Effector memory CD8-positive, alpha-beta T cell (primary cell): ENCODE measurements at places on chromosomes 6 and 20.

DNA sequence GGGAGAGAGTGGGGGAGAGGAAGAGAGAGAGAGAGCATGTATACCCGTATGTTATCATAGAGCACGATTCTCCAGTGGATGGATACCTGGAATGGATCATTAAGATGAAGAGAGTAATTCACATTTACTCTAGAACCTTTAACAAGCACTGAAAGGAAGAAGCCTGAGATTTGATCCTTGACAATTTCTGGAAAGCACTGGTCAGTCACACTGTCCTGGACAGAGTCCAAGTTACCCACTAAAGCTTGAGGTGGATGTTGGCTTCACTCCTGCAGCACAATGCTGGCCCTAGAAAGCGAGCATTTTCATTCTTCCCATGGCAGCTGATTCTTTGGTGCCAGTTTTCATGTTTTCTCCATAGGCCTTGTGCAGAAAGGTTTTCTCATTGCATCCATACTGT lies 25.6 kb downstream of the NFYA start:
- H3K27me3 ChIP-seq = no peaks in the 10 kb centered on the region
- H3K27ac ChIP-seq = no peak overlapping the region
- no peak for DNase-seq
- H3K36me3 ChIP-seq = peaks cover 55% of the 10 kb centered on the region

DNA sequence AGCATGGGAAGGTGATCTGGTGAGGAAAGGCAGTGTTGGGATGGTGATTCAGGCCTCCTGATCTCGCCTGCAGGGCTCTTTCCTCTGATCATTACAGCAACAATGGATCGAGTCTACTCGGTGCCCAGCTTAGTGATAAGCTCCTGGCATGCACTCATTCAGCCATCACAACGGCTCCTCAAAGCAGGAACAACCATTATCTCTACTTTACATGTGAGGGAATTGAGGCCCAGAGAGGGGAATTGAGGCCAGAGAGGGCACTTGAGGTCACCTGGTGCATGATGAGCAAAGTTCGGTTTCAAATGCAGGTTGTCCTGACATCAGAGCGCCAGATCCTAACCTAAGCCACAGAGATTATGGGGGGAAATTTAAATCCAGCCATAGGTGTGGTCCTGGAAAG lies 42.0 kb upstream of the BPIFA2 start:
- H3K36me3 ChIP-seq = no peaks in the 10 kb centered on the region
- H3K4me1 ChIP-seq = no peaks in the 10 kb centered on the region
- H3K4me3 ChIP-seq = no peak overlapping the region
- no peak overlapping the region for H3K27ac ChIP-seq

DNA sequence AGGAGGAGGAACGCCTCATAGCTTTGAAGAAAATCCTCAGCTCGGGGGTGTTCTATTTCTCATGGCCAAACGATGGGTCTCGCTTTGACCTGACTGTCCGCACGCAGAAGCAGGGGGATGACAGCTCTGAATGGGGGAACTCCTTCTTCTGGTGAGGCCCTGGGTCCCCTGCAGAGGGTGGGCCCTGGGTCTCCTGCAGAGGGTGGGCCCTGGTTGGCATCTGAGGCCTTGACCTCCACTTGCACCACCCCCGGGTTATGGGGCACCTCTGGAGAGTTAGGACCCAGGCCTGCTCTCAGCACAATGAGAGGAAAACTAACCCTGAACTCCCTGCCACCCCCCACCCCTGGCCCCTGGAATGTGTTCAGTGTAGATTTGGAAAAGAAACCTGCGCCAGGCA lies 47.2 kb downstream of the SYNJ2 start:
- H3K27me3 ChIP-seq = no peaks in the 10 kb centered on the region
- no peak overlapping the region for H3K4me3 ChIP-seq
- H3K4me1 ChIP-seq = peaks cover 35% of the 10 kb centered on the region
- H3K27ac ChIP-seq = no peak overlapping the region
- H3K36me3 ChIP-seq = peaks cover 25% of the 10 kb centered on the region
- DNase-seq = no peak

GRCh38 chr20:3798373-3798768 lies 2.3 kb downstream of the CDC25B start:
- peaks cover 56% of the 10 kb centered on the region for H3K4me1 ChIP-seq
- peak overlapping the region; percentile 96 for H3K27ac ChIP-seq
- peak overlapping the region; percentile 99 for H3K4me3 ChIP-seq
- DNase-seq = no peak
- H3K27me3 ChIP-seq = no peaks in the 10 kb centered on the region

DNA sequence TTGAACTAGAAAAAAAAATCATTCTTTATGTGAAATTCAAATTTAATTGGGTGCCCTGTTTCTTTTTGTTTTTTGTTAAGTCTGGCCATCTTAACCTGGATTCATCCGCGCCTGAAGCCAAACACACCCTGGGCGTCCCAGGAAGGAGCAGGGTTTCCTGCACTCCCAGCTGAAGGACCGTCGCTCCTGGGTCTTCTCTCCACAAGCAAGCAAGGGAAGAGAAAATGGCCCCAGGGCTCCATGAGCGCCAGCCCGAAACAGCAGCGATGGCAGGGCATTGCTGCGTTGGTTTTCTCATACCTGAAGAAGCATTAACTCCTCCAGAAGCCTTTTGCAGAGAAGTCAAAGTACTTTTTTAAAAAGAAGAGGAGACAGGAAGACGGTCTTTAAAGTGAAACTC lies 105.4 kb upstream of the AFDN start:
- DNase-seq = no peak
- peaks cover 21% of the 10 kb centered on the region for H3K27me3 ChIP-seq
- no peaks in the 10 kb centered on the region for H3K4me1 ChIP-seq
- no peak overlapping the region for H3K4me3 ChIP-seq
- no peaks in the 10 kb centered on the region for H3K36me3 ChIP-seq

DNA sequence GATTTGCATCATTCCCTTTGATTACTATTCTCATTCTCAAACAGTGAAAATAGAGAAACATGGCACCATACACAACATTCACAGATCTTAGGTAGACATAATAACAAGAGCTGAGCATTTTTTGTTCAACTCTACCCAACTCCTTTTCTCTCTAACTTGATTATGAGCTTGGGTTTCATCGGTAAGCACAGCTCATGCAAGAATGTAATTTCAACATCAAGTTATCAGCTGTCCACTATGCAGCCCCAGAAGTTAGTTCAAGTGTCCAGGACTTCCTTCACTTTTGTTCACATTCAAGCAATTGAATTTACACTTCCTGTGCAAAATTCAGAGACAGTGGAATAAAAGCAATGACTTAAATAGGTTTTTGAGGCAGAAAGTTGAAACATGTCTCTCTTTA lies 297.7 kb upstream of the SASH1 start:
- H3K27ac ChIP-seq = no peak overlapping the region
- H3K4me3 ChIP-seq = no peak overlapping the region
- no peaks in the 10 kb centered on the region for H3K27me3 ChIP-seq
- no peaks in the 10 kb centered on the region for H3K36me3 ChIP-seq

- no peak overlapping the region for H3K27ac ChIP-seq
- no peaks in the 10 kb centered on the region for H3K36me3 ChIP-seq
- peaks cover 30% of the 10 kb centered on the region for H3K27me3 ChIP-seq
- no peak for DNase-seq
- H3K4me1 ChIP-seq = no peaks in the 10 kb centered on the region
Measured at GRCh38 chr6:151154418-151154817, 85.3 kb upstream of the AKAP12 start.

GRCh38 chr20:62949153-62949821 lies 3.2 kb upstream of the SLC17A9 start:
- H3K4me1 ChIP-seq = peaks cover 19% of the 10 kb centered on the region
- H3K27me3 ChIP-seq = no peaks in the 10 kb centered on the region
- H3K36me3 ChIP-seq = peaks cover 35% of the 10 kb centered on the region
- DNase-seq = no peak
- H3K27ac ChIP-seq = peak overlapping the region; percentile 26
- H3K4me3 ChIP-seq = no peak overlapping the region

DNA sequence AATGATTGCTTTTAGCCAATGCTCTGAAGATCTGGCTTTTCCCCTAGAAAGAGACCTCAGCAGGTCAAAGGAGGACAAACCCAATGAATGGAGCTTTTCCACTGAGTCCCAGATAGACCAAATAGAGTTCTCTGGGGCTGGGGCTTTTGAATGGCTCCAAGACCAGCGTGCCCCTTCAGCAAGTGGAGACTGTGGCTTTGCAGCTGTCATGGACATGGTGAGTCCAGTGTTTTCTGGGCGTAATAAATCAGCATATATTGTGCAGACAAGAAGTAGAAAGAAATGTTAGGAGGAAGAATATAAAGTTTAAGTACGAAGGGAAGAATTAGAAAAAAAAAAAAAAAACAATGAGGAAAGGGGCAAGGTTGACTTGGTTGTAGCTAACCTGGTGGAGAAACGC lies 28.1 kb downstream of the ULBP1 start:
- H3K36me3 ChIP-seq = peaks cover 6% of the 10 kb centered on the region
- H3K27ac ChIP-seq = no peak overlapping the region
- H3K27me3 ChIP-seq = peaks cover 97% of the 10 kb centered on the region
- DNase-seq = no peak

GRCh38 chr20:63696306-63696627 lies 185 bp upstream of the TNFRSF6B start:
- no peak for DNase-seq
- no peak overlapping the region for H3K27ac ChIP-seq
- H3K4me1 ChIP-seq = peaks cover 8% of the 10 kb centered on the region
- H3K27me3 ChIP-seq = no peaks in the 10 kb centered on the region
- peaks cover 42% of the 10 kb centered on the region for H3K36me3 ChIP-seq
- H3K4me3 ChIP-seq = peak overlapping the region; percentile 43

GRCh38 chr6:148426317-148426977 lies 83.8 kb downstream of the SASH1 start:
- no peaks in the 10 kb centered on the region for H3K27me3 ChIP-seq
- H3K4me3 ChIP-seq = no peak overlapping the region
- no peaks in the 10 kb centered on the region for H3K36me3 ChIP-seq

DNA sequence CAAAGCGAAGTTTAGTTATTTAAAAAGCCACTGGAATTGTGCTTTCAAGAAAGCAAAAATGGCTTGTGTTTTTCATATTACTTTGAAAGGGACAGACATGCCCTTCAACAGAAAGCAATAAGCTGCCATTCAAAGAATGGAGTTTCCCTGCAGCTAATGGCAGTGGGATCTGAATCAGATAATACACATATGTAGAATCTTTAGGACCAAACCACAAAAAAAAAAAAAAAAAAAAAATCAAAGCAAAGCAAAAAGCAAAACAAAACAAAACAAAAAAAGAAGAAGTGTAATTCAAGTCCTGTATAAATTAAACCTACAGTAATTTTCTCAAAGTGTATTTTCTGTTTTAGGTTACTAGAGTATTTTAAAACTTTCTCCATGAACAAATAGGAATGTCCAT lies 63.6 kb upstream of the ZNF217 start:
- H3K27ac ChIP-seq = no peak overlapping the region
- peaks cover 28% of the 10 kb centered on the region for H3K4me1 ChIP-seq
- H3K4me3 ChIP-seq = peak overlapping the region; percentile 37
- no peaks in the 10 kb centered on the region for H3K27me3 ChIP-seq
- no peaks in the 10 kb centered on the region for H3K36me3 ChIP-seq

DNA sequence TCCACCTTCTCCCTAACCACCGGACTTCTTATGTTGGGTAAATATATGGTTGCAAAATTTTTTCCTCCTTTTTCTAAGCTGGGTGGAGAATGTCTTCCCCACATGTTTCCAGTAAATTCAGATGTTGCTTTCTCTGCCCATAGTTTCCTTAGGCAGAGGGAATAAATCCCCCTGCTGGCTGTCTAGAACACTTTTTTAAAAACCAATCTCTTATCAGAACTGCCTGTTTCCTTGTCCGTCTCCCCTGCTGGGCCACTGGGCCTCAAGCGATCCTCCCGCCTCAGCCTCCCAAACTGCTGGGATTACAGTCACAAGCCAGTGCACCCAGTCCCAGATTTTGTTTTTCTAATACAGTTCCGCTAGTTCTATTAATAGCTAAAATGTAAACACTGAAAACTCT lies 9.9 kb upstream of the WFDC2 start:
- no peak overlapping the region for H3K4me3 ChIP-seq
- H3K27me3 ChIP-seq = no peaks in the 10 kb centered on the region
- no peaks in the 10 kb centered on the region for H3K4me1 ChIP-seq
- H3K36me3 ChIP-seq = no peaks in the 10 kb centered on the region
- no peak for DNase-seq

DNA sequence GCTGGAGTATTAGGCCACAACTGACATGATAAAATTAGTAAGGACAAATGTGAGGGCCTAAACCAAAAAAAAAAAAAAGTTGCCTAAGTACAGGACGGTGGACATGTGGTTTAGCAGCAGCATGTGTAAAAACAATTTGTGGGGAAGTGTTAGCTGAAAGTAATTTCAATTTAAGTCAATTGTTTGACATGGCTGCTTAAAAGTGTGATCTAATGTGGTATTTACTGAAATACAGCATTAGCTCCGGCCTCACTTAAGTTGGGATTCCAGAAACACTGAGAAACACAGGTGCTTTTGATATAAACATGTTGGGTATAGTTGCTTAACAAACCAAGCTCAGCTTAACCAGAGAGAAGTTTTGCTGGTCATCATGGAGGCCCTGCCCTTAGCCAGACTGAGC lies 119.7 kb downstream of the FYN start:
- peaks cover 84% of the 10 kb centered on the region for H3K4me1 ChIP-seq
- DNase-seq = no peak
- H3K36me3 ChIP-seq = peaks cover 76% of the 10 kb centered on the region
- H3K4me3 ChIP-seq = peak overlapping the region; percentile 91
- peak overlapping the region; percentile 100 for H3K27ac ChIP-seq

DNA sequence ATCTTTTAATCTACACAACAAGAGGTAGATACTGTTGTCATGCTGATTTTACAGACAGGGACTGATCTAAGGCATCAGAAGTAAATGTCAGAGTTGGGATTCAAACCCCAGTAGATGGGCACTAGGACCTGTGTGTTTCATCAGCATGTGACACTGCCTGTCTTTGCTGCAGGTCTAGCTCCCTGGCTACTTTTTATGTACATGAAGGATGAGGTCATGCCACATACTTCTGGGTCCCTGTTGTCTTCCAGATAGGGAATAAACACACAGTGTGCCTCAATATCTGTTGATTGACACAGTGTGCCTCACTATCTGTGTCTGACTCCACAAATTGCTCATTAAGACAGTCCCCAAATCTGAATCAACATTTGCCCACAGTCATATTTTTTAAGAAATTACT lies 106.9 kb downstream of the TFAP2B start:
- no peak overlapping the region for H3K27ac ChIP-seq
- H3K36me3 ChIP-seq = no peaks in the 10 kb centered on the region
- H3K4me3 ChIP-seq = no peak overlapping the region
- DNase-seq = no peak
- no peaks in the 10 kb centered on the region for H3K4me1 ChIP-seq

- no peaks in the 10 kb centered on the region for H3K27me3 ChIP-seq
- H3K36me3 ChIP-seq = peaks cover 9% of the 10 kb centered on the region
- no peak for DNase-seq
- no peak overlapping the region for H3K4me3 ChIP-seq
Measured at GRCh38 chr6:39905640-39905975, 28.7 kb downstream of the MOCS1 start.

- DNase-seq = no peak
- H3K4me1 ChIP-seq = peaks cover 6% of the 10 kb centered on the region
- H3K36me3 ChIP-seq = peaks cover 10% of the 10 kb centered on the region
- no peak overlapping the region for H3K27ac ChIP-seq
- H3K4me3 ChIP-seq = no peak overlapping the region
Measured at GRCh38 chr6:18177286-18177965, 22.2 kb downstream of the KDM1B start.
